Stimulated activated CD8-positive, alpha-beta memory T cell treated with anti-CD3 and anti-CD28 coated beads, Interleukin-7, amount 100 ng/mL, for 24 hours (primary cell): ENCODE measurements at places on chromosomes 1 and 21.

DNA sequence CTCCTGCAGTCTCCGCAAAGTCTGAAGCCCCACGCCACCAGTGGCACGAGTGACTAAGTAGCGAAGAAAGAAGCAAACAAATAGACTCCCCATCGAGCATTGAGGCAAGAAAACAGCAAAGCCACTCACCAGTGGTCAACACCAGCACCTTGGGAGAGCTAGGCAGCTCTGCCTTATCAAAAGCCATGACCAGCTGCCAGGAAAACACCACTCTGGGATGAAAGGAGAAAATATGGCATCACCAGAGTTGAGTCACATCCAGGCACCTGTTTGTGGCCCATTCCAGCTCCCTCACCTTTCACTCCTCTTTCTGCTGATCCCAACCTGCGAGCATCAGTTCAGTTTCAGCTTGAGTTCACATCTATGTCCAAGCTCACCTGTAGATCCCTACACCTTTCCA is 17.2 kb downstream of the PDZK1 start:
- no peak for DNase-seq

GRCh38 chr1:185442050-185442449 is 125.0 kb upstream of the IVNS1ABP start:
- DNase-seq = no peak

DNA sequence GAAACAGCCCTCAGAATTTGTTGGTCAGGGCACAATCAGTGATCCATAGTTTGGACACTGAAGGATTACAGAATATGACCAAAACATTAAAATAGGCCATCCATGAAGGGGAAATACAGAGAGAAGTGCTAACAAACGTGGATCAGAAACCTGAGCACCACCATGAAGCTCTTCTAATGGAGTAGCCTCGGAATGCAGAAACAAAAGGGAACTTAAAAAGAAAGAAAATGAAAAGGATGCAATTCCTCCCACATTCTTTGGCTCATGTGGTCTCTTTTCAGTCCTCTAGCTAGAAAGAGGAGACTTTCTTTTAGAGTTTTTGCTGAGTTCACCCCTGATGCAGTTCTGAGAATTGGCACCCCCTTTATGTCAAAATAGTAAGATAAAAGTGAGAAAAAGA is 989.8 kb upstream of the B3GALT2 start:
- DNase-seq = no peak

- DNase-seq = no peak
These were observed 1.0 kb downstream of the PLEKHG5 start for GRCh38 chr1:6490181-6491080.

DNA sequence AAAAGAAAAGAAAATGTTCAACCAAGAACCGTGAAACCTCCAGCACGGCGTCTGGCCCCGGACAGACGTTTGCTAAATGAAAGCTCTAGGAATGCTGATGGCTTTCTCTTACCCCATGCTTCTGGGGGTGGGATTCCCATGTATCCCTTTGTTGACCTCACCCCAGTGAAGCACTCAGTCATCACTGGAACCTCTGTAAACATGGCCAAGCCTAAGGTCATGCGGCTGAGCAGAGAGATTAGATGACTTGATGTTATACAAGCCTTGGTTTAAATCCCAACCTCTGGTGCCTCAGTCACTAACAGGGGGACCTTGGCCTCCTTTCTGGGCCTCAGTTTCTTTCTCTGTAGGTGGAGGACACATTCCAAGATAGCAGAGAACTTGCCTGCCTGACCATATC is 2.8 kb upstream of the MYOM3 start:
- no peak for DNase-seq

DNA sequence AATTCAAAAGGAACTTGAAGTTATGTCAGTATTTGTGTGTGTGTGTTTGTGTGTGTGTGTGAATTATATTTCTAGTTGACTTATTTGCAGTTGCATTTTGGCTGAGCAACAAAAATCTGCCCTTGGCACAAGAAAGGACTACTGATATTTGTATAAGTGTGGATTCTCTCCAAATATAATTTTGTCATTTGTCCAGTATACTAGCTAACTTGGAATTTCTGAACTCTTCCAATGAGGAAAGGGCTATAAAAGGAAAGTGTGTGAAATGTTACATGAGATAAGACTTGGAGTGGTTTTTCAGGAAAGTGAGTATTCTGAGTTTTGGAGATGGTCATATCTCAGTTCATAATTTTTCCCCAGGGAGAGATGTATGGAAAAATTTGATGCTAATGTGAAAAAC is 1384.1 kb upstream of the B3GALT2 start:
- DNase-seq = no peak

GRCh38 chr1:17575797-17576518 is 36.5 kb downstream of the ARHGEF10L start:
- DNase-seq = no peak

DNA sequence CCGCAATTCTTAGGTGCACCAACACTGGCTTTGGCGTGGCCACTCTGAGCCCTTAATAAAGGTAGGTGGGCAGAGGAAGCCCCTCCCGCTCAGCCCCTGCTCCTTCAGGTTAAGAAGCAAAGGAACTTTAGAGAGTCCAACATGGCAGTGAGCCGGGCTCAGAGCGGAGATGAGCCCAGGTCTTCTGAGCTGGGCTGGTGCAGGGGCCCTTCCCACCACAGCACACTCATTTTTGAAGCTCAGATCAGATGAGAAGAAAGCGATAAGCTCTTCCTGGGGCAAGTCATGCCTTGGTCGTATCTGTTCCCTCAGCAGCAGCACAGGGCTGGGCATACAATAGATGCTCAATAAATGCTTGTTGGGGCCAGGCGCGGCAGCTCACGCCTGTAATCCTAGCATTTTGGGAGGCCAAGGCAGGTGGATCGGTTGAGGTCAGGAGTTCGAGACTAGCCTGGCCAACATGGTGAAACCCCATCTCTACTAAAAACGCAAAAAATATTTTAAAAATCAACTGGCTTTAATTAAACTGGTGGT is 51.1 kb upstream of the TARDBP start:
- no peak for DNase-seq

GRCh38 chr1:19445417-19446342 is 39.7 kb downstream of the CAPZB start:
- no peak for DNase-seq

DNA sequence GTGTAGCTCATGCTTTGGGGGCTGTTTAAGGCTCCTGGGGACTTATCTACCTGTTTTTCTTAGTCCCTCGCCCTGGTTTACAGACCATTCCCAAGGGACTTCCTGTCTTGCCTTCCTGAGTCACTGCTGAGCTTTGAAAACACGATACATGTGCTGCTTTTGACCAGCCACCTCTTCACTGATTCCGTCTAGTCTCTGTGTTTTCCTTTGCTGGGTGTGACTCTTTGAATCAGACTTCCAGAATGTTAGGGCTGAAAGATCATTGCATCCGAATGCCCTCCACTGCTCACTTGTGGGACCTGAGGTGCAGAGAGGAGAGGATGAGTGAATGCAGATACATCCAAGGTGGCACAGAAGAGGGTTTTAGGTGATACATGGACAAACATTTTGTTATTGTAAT is 35.4 kb upstream of the CITED4 start:
- DNase-seq = no peak

- DNase-seq = no peak
These were observed 90.7 kb downstream of the SYT2 start for GRCh38 chr1:202619505-202619904.

DNA sequence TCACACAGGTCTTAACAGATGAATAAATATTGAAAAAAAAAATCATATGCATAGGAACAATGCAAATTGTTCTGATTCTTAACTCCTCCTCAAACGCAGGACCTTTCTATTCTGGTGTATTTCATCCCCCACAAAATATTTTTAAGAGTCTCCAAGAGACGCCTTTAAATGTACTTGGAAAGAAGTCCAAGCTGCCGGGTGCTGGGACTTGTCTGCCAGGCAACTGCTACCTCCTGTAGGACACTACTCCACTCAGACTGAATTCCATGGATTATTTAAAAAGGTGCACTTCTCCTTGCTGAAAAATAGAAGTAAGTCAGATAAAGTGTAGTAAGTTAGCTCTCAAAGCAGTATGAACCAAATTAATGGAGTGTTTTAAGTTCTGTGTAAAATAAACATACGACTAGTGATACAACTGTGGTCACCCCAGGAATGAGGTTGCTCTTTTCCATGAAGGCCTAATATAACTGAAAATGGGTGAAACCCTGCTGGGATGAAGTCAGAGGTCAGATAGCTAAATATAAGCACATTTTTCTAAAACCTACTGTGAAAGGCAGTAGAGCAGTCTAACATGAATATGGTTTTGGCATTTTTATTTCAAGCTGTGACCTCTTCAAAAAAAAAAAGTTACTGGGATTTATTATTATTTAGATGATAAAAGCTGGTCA is 189.2 kb upstream of the PBX1 start:
- no peak for DNase-seq

GRCh38 chr21:35833991-35834390 is 226.3 kb downstream of the SETD4 start:
- DNase-seq = no peak

DNA sequence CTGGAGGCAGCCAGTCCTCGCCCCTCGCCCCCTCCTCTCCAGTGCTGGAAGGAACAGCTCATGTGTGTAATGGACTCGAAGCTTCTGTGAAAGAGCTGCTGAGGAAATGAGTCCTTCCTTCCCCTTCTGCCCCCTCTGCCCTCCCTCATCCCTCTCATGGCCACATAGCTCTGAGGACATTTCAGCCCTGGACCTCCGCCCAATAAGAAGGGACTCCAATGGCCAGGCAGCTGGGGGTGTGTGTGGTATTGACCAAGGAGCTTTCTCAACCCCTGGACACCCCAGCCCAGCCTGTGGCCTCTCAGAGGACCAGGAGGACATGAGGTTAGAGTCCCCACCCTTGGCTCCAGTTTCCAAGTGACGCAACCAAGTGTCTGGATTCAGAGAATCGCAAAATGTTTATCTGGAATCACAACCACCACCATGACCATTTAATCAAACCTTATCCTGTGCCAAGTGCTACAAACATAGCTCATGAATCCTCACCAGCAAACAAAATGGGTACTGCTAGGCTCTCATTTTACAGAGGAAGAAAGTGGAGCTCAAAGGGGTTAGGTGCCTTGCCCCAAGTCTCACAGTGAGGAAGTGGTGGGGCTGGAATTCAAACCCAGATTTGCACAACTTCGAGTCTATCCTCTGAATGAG is 47.8 kb upstream of the ECE1 start:
- no peak for DNase-seq

DNA sequence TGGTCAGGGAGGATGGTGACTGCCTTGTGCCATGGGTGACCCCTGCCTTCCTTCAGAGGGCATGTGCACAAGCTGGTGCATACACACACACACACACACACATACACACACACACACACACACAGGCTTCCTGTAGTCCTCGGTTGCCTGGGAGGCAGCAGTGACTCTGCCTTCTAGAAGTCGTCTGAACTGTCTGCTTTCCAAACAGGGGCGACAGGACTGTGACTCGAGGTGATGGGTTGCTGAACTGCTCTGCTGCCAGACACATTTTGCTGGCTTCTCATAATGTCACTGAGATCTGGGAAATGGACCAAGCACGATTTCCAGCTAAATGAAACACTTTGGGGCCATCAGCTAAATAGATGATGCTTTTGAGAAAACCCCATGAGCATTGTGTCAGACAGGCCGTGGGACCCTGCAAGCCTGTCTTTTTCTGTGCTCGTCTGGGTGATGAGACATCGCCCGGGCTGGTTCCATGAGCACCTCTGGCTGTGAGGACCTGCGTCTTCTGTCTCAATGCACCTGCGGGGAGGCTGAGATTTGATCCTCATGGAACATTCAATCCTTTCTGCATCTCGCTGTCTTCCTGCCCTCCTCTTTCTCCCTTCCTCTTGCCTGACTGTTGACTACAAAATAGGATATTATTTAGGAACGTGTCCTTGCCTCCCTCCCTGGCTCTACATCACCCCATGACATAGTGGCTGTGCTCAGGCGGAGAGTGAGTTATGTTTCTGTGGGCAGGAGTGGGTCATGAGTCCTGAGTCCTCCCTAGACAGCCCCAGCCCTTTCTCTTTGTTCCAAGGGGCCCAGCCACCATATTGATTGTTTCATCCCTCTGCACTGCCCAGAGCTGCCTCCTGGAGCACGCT is 436.8 kb downstream of the CAMTA1 start:
- no peak for DNase-seq

- no peak for DNase-seq
These were observed 10.8 kb upstream of the PIGK start for GRCh38 chr1:77230051-77230450.

DNA sequence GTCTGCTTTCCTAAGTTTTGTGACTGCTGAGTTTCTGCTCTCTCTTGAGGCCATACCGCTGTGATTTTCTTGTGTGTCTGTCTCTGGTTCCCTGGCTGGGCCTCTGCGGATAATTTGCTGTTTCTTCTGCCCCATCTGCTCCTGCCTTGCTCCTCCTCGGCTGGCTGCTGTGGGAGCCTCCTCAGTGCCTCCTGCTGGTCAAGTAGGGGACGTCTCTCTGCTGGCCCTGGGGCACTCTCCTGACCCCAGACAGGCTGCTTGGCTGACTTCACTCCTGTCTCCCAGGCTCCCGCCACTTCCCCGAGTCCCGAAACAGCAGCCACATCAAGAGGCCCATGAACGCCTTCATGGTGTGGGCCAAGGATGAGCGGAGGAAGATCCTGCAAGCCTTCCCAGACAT is 28.5 kb downstream of the ETNK2 start:
- DNase-seq = no peak

DNA sequence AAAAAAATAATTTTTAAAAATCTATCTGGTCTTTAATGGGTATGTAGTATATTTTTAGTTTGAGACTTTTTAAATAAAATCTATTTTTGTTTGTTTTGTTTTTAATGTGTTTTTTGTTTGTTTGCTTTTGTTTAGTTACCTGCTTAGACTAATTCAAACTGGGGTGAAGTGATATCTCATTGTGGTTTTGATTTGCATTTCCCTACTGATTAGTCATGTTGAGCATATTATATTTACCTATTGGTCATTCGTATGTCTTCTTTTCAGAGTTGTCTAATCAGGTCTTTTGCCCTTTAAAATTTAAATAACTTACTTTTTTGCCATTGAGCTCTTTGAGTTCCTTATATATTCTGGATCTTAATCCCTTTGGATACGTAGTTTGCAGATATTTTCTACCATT is 20.3 kb downstream of the CD1B start:
- no peak for DNase-seq

DNA sequence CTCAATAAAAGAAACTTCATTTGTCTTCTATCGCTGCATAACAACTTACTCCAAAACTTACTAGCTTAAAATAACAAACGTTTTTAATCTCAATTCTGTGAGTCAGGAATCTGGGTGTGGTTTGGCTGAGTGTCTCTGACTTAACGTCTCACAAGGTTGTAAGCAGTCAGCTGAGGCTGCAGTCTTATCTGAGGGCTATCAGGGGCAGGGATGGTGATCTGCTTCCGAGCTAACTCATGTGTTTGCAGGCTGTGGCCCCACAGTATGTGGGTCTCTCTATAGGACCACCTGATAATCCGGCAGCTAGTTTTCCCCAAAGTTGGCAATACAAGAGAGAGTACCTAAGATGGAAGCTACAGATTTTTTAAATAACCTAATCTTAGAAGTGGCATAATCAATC is 234.2 kb upstream of the FGGY start:
- no peak for DNase-seq

DNA sequence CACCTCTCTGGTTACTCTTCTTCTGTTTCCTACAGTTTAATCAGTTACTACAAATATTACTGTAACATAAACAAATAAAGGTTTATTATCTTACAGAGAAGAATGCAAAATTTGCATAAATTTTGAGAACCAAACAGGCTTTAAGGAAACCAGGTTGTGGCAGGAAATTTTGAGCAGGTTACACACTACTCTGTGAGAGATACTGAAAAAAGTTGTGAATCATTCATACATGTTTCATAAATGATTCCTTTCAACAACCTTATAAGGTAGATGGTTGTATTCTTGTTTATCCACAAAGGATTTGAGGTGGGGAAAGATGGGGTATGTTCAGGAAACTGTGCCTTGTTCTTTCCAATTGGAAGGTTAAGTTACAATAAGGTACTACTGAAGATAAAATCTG is 58.6 kb downstream of the MAST2 start:
- no peak for DNase-seq

GRCh38 chr1:186880982-186881381 is 52.2 kb downstream of the PLA2G4A start:
- no peak for DNase-seq
